ENCODE measurements at places on chromosomes 5 and 9.

DNA sequence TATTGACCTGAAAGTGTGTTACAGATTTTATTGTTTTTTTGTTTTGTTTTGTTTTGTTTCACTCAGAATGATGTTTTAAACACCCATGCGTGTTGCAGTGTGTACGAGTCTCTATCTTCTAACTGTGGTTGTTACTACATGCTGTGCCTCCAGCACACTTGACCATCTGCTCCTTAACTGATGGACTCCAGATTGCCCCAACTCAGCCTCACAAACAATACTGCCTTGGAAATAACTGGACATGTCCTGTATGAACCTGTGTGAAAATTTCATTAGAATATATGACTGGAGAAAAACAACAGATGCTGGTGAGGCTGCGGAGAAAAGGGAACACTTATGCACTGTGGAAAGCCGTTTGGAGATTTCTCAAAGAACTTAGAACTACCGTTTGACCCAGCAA lies 68.7 kb upstream of the HAND1 start:
- DNase-seq = no peak

GRCh38 chr9:115058684-115059315 lies 59.2 kb downstream of the TNC start:
- DNase-seq = no peak

DNA sequence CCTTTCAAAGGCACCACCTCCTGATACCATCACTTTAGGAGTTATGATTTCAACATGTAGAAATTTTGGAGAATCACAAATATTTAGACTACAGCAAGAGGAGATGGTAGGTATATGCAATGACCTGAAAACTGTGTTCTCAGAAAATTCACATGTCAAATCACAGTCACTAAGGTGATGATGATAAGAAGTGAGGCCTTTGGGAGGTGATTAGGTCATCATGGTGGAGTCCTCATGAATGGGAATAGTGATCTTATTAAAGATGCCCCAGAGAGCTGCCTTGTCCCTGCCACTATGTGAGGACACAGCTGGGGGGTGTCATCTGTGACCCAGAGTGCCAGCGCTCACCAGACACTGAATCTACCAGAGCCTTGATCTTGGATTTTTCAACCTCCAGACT lies 513.5 kb upstream of the TUSC1 start:
- DNase-seq = no peak

DNA sequence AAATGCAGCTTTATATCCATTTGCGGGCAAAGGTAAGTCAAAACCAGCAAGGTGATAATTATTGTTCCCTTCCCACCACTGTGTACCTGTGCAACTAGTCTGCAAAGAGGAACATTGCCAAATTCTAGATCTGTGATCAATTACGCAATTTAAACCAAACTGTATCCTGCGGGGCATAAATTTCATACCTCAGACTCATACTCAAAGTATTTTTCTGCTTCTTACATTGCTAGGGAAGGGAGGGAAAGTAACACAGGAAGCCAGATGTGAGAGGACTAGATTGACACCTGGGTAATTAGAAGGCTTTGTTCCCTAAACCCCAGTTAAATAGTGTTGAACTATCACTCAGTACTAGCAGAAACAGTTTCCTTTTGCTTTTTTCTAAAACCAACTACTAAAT lies 240.2 kb upstream of the ZNF608 start:
- no peak for DNase-seq

DNA sequence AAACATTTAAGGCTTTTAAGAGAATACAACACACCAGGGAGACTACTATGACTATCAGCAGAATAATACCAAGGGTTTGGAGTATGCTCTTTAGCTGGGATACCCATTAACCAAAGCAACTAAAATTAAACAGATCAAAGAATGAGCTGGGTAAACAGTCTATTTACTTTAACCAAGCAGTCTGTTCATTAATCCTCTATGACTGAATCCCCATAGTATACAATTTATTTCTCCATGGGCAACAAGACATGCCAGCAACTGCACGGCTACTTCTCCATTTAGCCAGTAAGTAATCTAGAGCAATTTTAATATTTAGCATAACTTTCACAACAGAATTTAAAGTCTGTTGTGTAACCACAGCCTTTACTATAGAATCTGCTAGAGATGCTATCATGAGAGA lies 77.6 kb downstream of the CDO1 start:
- no peak for DNase-seq

GRCh38 chr9:529731-530130 lies 311.8 kb upstream of the DMRT1 start:
- DNase-seq = no peak

GRCh38 chr5:58066557-58066956 lies 393.3 kb downstream of the PLK2 start:
- DNase-seq = no peak

DNA sequence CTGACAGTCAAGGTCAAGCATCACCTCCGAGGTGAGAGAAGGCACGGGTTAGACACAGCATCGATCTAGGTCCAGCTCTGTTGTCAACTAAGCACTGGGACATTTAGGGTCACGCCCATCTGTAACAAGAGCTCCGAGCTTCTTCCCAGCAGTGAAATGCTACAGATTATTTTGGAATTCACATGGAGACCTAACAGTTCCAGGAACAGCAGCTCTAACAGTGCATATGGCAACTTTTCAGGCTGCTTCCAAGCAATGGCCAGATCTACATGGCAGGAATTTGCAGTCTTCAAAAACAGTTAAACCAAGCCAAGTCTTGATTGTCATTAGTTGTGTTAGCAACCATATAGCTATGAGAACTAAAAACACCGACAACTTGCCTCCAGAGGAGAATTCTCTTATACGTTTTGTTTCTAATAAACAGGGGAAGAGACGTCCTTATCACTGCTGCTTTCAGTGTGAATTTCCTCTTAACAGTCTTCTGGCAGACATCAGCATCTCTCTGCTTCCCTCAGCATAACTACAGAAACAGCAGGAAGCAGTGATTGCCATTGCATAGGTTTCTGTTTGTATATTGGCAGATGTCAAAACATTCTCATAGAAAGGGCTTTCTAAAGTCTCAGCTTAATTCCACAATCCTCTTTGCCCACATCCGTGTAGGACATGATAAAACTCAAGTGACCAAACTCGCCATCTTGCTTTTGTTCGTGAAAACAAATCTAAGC lies 242.1 kb upstream of the DAPK1 start:
- DNase-seq = no peak

GRCh38 chr5:147175516-147176097 lies 59.2 kb upstream of the STK32A start:
- DNase-seq = no peak

DNA sequence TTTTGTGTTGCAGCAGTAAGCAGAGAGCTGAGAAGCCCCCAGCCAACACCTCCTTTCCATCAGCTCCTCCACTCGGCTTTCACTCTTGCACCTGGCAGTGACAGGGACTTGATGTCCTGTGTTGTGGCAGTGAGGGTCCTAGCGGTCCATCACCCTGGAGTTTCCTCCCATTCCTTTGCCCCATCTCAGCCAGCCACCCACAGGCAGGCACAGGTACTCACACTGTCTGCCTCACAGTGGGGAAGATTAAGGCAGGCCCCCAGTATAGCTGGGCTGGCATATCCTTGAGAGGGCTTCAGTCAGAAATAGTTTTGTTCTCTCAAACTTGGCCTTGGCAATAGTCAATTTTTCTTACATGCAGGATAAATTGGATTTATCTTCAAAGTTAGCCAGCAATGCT lies 362.7 kb downstream of the GADD45G start:
- peak; percentile 63 for DNase-seq

GRCh38 chr5:8984386-8984785 lies 561.5 kb downstream of the SEMA5A start:
- no peak for DNase-seq

GRCh38 chr9:99108131-99108530 lies 3.2 kb downstream of the TGFBR1 start:
- DNase-seq = no peak

GRCh38 chr5:153794327-153794726 lies 244.4 kb downstream of the FAM114A2 start:
- no peak for DNase-seq

- DNase-seq = no peak
Measured at GRCh38 chr5:68395926-68396511, 180.5 kb downstream of the PIK3R1 start.

GRCh38 chr9:136122425-136123383 lies 4.0 kb upstream of the TMEM250 start:
- peak; percentile 95 for DNase-seq

- no peak for DNase-seq
Measured at GRCh38 chr9:84778570-84778969, 109.0 kb downstream of the NTRK2 start.

DNA sequence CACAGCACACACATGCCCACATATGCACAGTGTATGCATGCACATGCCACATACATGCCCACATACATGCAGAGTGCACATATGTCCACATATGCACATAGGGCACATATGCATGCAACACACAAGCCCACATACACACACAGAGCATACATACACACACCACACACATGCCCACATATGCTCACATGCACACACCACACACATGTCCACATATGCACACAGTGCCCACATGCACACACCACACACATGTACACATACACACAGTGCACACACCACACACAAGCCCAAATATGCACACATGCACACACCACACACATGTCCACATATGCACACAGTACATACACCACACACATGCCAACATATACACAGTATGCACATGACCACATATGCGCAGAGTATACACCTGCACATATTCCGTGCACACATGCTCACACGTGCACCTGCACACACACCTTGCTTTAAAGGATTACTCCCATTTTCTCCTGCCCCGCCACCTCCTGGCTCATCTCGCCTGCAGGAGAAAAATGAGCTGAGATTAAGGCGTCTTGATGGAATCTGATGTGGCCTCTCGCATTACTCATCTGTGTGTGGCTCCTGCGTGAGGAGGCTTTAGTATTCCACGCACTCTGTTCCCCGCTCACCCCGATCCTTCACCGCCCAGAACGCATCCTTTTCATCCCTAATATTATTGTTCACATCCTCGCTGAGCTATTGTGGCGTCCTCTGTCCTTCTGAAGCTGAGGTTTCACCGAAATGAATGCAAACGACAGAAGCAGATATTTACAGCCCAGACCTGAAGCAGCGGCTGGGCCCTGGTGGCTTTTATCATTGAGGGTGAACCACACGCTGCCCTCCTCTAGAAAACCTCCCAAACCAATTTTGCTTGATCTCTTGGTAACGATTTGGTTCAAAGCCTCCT lies 182.7 kb downstream of the OLFM1 start:
- DNase-seq = no peak

- no peak for DNase-seq
Measured at GRCh38 chr9:108680946-108681345, 174.8 kb downstream of the ACTL7B start.

DNA sequence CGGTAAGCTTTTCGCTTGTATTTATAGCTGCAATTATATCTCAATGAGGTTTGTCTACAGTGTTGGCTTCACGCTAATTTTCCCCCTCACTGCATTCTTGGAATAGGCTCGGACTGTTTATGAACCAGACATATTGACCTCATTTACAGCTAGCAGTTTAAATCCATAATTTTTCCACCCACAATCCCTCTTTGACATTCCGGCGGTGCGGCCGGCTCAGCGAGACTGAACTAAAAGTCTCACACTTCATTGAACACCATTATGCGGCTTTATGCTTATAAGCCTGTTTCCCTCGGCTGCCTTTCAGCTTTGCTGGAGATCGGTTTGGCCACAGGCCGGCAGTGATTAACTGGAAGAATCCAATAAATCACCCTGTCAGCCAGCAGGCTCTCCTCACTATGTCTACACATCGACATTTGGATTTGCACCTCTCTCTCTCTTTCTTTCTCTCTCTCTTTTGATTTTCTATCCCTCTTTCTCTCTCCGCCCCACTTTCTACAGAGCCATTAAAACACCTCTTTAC lies 315.0 kb upstream of the TLE4 start:
- no peak for DNase-seq

- no peak for DNase-seq
Measured at GRCh38 chr5:52262844-52263243, 524.9 kb upstream of the ITGA1 start.

- peak; percentile 39 for DNase-seq
Measured at GRCh38 chr5:144390133-144390532, 219.5 kb downstream of the KCTD16 start.

GRCh38 chr9:20786807-20787206 lies 102.7 kb downstream of the FOCAD start:
- DNase-seq = no peak

DNA sequence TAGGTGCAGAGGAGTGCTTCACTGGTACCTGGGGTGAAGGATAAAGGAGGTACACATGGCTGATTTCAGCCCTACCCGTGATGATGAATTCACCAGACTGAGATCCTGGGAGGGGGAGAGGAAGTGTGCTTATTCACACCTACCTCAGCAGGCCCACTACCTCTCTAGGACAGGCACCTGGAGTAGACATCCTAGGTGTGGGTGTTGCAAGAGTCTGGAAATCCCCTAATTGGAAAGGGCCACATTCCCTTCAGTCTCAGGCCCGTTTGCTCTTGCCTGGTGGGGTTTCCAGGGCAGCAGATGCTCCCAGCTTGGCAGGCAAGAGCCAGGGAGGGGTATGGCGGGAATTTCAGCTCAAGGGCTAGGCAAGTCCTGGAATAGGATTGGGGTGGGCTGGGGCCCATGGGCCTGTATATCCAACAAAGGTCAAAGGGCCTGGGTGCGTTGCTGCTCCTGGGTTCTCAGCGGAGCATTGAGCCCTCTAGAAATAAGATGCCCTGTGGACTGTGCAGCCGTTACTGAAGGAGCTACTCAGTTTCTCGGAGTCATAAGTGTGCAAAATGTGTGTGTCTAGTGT lies 5.8 kb upstream of the CCL21 start:
- DNase-seq = no peak

GRCh38 chr5:164207646-164208045 lies 702.2 kb downstream of the MAT2B start:
- DNase-seq = no peak

DNA sequence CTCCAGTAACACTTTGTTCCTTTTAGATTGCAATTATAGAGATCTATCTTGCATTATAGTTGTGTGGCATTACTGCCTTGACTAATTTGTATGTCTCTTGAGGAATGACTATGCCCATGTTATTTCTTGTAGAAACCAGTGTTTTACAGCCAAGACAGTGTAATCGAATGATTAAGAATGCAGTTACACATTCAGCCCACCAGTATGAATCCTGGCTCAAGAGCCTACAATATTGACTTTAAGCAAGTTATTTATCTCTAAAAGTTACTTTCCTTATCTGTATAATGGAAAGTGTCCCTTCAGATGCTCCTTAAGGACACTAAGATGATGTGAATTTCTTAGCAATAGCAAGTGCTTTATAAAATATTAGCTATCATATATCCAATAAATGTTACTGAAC lies 9.7 kb upstream of the SNX24 start:
- no peak for DNase-seq

- DNase-seq = peak; percentile 97
Measured at GRCh38 chr9:113593682-113594281, 130.3 kb downstream of the RGS3 start.

DNA sequence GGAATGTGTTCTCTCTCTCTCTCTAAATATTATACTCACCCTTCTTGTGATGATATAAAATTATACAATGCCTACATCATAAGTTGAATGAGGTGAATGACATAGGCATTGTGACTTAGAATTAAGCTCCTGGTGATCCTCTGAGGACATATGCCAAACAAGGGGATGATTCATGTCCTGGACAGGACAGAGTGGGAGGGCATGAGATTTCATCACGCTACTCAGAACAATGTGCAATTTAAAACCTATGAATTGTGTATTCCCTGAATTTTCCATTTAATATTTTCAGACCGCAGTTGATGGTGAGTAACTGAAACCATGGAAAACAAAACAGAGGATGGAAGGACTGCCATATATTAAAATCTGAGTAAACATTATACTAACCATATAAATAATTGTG lies 782.2 kb upstream of the NUDT12 start:
- no peak for DNase-seq

GRCh38 chr5:113487781-113488644 lies at the start of gene MCC:
Gene MCC (minus strand): TSS chr5:113488453.
- peak; percentile 91 for DNase-seq

- no peak for DNase-seq
Measured at GRCh38 chr5:105836268-105836667, 1834.5 kb downstream of the EFNA5 start.
